Stimulated activated CD4-positive, alpha-beta T cell treated with anti-CD3 and anti-CD28 coated beads, Interleukin-12 subunit alpha, Interleukin-12 subunit beta, amount 100 ng/mL, for 24 hours (primary cell): ENCODE measurements at places on chromosomes 16 and 17.

DNA sequence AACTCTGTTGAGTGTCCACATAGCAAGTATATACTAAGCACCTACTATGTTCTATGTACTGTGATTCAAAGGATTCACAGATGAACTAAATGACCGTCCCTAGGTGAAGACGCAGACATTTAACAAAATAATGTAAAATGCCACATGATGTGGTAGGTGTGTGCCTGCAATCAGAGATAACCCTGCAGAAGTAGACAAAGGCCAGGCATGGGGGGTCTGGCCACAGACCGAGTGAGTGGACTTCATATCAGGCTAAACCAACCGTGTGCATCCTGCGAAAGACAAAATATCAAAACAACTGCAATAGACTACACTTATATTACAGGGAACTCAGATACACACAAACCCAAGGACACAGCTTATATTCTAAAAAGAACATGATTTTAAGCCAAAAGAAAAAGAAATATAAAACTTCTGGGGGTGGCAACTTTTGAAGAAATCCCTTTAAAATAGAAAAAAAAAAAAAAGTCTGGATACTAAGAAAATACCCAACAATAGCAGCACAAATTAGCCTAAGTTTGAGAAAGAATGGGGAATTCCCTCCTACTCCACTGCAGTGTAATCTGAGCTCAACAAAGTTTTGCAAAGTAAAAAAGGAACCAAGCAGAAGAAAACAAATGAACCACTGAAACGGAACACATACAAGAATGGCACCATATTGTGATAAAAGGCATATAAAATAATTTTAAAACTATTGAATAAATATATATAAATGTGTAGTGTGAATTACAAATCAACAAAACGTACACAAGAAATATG lies 12.3 kb downstream of the HSDL1 start:
- DNase-seq, result no peak

- DNase-seq, result no peak
These were observed 6.2 kb downstream of the NTAN1 start for GRCh38 chr16:15049581-15050180.

- no peak for DNase-seq
These were observed 8.8 kb downstream of the RPL19 start for GRCh38 chr17:39208893-39209292.

- no peak for DNase-seq
These were observed 92.4 kb upstream of the HS3ST2 start for GRCh38 chr16:22721511-22722100.

GRCh38 chr17:74453665-74454196 lies 12.7 kb upstream of the CD300A start:
- no peak for DNase-seq
